ENCODE measurements at places on chromosomes 3 and 15.

GRCh38 chr3:144200004-144200403 lies 228.4 kb downstream of the DIPK2A start:
- DNase-seq: no peak

DNA sequence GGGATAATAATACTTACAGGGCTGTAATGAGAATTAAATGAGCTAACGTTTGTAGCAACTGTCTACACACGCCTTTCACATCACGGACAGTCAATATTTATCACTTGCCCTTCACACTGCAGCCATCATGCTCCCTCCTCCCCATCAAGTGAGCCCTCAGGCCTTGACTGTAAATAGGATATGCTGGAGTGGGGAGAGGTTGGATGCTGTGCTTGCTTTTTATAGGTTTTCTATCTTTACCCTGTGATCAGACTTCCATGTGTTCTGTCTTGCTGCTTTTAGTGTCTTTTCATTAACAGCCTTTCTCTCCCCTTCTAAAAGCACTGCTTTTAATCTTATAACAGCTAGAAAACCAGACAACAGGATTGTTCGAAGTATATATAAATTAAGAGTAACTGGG lies 12.8 kb upstream of the MAGEF1 start:
- DNase-seq: no peak

- DNase-seq: no peak
Measured at GRCh38 chr3:142566096-142566495, 12.4 kb downstream of the ATR start.

- DNase-seq: no peak
Measured at GRCh38 chr3:174193604-174194003, 665.5 kb upstream of the NAALADL2 start.

DNA sequence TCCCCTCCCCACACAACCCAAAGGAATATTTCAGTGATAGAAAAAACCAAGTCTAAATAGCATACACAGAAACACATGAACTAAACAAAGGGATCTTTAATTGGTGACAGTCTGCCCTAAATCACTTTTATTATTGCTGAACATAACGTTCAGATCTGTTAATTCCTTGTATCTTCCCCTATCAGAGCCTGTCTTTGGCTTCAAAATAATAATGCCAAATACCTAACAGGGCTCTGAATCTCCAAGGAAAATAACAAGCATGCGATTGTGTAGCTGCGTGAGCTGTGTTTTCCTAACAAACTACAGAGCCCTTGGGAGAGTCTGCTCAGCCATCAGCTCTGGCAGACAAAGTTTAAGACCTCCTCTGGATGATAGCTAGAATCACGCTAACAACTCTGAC lies 1010.1 kb downstream of the ROBO1 start:
- DNase-seq: no peak

DNA sequence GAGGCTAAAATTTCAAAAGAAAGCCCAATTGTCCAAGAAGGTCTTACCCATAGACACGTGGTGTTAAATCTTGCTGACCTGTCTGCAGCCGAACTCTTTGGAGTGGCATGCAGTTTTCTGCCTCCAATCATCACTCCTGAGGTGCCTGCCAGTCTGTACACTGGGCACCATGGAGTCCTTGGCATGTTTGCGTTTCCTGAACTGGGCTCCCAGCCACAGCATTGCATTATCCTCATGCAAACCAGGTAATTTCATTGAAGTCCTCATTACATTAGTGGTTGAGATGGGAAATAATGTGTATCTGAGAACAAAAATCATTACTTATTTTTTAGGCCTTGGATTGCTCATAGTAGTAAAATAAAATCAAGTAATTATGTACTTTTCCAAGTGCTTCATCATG lies 152.3 kb downstream of the AKAP13 start:
- DNase-seq: no peak

DNA sequence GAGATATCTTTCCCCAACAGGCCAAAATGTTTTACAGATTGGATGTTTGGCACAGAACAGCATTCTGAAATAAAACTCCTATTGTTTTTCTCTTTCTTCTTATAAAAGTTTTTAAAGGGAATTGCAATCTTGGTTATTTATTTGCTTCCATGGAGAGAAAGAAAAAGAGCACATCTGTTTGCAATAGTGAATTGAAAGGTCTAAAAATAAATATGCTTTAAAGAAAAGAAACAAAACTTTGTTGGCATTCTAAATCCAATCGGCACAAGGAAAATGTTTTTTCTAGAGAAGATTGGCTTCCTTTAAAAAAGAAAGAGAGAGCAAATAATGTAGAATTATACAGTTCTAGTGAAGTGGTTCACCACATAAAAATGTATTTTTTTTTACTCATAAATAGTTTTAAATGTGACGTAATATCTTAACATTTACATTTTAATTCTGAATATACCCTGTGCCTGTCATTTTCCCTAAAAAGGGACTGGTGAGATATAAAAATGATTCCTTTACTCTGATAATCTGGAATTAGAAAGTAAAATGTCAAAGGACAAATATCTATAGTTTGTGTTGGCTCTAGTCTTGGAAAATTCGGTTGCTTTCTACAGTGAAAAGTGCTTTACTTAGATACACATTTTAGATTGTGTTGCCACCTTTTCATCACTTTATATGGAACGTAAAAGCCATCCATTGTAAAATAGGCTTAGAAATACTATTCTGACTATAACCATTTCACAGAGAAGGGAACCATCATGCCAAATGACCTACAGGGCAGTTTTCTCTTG lies 257.4 kb upstream of the CBLB start:
- DNase-seq: no peak

All from NCI-H526 treated with DMSO at 0.1 percent for 48 hours (cell line).